ENCODE measurements at places on chromosomes 16 and 17. TPM values are rescaled to one million over a fixed set of nuclear protein-coding genes. Genes with fewer than 3 reads are reported as not detected.

The SIRT7 gene
- 41.4 TPM for total RNA-seq

The PLD2 gene
- 27.9 TPM for total RNA-seq

The SDR42E2 gene
- total RNA-seq = not detected

The KRTAP17-1 gene
- not detected for total RNA-seq
